ENCODE measurements at places on chromosomes 7 and 10.
A peak's percentile ranks its signal among the peaks of the same experiment; 100 is the strongest.

DNA sequence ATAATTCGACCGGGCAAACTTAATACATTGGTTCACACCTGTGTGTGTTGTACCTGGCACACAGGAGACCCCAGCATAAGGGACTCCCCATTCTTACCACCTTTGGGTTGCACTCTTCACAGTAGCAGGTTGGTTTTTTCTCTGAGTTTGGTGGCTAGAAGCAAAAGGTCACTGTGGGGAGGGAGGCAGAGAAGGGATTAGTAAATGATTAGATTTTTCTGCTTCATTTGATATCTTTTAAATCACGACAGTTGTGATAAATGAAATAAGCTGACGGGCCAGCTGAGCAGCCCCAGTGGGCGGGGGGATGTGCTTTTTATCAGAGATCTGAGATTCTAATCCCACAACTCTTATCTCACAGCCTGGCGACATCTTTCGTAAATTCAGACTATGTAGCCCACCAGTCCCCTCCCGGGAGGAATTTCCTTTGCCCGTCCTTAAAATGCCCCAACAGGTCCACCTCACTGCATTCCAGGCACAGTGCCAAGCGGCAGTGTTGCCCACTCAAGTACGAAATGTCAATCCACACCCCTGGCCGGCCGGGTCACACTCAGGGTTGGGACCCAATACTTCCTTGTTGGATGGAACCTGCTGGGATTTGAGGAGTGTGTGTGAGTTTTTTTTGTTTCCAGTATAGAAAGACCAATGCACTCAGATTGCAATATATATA is 10.5 kb upstream of the KCP start:
- DNase-seq = no peak

DNA sequence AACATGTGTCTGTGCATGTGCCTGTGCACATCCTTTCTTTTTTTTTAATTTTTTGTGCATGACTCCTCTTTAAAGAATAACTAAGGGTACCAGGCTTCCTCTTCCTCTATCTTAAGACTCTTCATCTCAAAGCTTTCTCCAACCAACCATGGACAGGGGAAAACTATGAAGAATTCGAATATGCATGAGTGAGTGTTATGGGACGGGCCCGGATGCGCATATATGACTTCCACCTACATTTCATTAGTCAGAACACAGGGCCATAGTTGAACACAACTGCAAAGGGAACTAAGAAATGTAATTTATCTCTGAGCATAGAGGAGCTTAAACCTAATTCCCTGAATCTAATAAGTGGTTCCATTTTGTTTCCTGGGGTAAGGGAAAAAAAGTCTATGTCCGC is 270.3 kb upstream of the SORCS1 start:
- DNase-seq = no peak

GRCh38 chr7:41333511-41333910 is 369.4 kb downstream of the INHBA start:
- no peak for DNase-seq

DNA sequence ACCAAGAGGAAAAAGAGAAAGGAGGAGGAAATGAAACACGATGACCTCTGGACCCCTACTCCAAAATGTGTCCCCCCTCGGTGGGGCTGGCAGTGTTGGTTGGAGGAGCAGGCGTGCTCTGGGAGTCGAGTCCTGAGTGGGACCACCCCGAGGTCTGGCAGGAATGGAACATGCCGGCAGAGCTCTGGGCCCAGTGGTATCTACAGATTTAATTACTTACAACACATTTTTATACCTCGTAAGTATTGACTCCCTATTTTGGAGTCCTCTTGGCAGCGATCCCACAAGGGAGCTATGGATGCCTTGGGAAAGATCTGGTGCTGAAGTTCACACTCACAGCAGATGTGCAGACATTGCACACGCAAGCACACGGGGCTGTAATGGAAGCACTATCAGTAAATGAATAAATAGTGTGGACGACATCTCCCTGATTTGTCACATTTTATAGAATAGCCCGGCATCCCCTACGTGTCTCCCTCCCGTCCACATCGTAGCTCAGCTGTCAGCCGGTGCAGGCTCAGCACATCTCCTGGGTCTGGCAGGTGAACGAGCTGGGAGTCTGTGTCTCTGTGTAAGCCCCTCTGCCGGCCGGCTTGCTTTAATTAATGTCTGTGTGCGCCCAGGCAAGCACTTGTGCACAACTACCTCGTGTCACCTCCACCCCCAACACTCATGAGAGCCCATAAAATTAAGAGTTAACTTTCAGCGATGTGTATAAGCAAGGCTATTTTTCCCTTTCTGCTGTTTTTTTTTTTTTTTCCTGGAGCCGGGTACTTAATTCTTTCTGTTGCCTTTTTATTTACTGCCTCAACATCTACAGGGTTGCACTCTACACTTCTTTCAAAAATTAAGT is 603.2 kb downstream of the LRMDA start:
- no peak for DNase-seq

DNA sequence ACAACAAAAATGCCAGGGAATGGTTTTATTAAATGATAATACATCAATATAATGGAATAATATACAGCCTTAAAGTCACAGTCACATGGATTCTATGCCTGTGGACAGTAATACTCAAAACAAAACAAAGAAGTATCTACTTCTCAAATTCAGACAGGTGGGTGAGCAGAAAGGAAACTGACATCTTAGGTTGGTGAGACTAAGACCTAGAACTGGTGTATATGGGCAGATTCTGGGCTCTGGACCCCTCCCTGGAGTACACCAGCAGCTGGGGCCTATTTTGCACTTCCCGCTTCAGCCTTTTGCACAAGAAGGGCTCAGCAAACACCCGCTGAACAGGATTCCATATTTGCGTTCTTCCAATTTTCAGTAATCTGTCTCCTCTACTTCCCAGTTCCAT is 5.4 kb upstream of the FIS1 start:
- DNase-seq = no peak

DNA sequence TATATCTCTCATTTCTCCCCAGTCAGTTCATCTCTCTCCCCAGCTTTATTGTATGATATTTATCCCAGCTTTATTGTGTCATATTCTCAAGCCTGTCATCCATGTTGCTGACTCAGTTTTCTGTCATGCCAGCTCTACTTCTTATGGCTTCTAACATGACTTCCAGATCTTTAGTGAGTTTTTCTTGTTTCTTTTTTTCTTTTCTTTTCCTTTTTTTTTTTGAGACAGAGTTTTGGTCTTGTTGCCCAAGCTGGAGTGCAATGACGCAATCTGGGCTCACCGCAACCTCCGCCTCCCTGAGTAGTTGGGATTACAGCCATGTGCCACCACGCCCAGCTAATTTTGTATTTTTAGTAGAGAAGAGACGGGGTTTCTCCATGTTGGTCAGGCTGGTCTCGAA is 28.7 kb upstream of the CALU start:
- DNase-seq = peak; percentile 83

DNA sequence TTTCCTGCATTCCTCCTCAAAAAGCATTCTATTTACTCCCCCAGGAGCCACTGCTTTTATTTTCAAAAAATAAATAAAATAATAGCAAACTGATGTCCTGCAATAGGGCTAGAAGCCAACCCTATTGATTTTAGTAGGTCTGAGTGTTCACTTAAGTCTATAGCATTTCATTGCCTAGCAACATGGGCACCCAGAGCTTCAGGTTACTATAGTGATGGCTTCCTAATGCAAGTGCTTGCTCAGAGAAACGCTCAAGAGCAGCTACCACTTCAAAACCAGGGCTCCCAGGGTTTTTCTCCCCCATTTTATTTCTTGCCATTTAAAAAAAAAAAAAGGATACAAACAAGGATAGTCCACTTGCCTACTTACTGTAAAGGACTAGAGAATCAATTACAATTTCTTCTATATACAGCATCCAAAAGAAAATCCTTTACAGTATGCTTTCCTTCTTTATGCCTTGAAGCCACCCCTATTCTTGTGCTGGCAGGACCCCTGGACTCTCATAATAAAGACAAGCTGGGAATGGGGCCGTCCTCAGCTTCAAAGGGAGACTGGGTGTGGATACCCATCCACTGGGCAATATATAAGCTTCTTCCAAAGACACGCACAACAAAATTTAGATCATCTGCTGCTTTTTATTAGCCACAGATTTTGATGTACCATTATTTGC is 133.3 kb downstream of the VPS41 start:
- no peak for DNase-seq

- DNase-seq = no peak
These were observed 4.3 kb upstream of the TRPV6 start for GRCh38 chr7:142889816-142890215.
